ENCODE measurements at places on chromosomes 7 and 10.

GRCh38 chr10:72316748-72317435, 37.8 kb downstream of the DNAJB12 start:
- no peak for DNase-seq

GRCh38 chr10:46548498-46549090, 7.9 kb downstream of the GPRIN2 start:
- no peak for DNase-seq

DNA sequence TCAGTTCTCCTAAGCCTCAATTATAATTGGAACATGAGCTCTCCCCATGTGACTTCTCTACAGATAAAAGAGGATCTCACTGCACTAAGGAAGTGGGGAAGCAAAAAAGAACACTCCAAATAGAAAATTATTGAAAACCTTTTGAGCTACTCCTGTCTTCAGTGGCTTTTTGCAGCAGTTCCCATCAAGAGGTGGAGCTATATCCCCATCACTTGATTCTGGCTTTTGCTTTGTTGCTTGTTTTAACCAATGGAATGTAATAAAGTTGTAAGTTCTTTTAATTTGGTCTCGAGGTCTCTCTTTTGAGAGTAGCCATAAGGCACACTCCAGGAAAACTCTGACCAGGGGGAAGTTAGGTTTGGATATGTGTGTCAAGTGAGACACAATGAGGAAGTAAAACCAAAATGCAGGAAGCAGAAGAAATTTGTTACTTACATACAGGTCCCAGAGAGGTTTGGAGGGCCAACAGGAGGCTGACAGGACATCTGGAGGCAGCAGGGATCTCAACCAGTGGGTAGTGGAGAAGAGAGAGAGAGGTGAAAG, 569.4 kb downstream of the HTR7 start:
- no peak for DNase-seq

DNA sequence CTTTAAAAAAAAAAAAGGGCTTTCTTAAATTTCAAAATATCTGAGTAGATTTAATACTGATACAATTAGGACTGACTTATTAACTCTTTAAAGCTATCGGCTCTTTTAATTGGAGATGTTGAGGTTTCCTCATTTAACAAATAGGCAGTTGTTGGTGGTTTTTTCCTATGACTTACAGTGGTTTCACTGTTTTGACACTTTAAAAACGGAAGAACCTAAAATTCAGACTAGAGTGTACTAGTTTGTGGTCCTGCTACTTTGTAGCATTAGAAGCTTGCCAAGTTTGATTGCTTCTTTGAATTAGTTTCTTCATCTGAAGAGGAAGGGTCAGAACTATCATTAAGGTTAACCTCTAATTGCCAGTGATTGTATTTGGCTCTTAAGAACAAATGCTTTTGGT, 27.7 kb downstream of the CUL1 start:
- no peak for DNase-seq

- no peak for DNase-seq
Measured at GRCh38 chr10:84530724-84531325, 202.4 kb downstream of the CCSER2 start.

- DNase-seq: no peak
Measured at GRCh38 chr7:28986028-28986764, 28.1 kb upstream of the TRIL start.

GRCh38 chr7:54543051-54543488, 895 bp downstream of the VSTM2A start:
- DNase-seq: no peak

GRCh38 chr10:122182308-122182707, 88.8 kb upstream of the BTBD16 start:
- no peak for DNase-seq

GRCh38 chr7:137879357-137880158, 32.8 kb upstream of the DGKI start:
- DNase-seq: no peak

GRCh38 chr7:106823631-106824030, 41.5 kb upstream of the PIK3CG start:
- no peak for DNase-seq

DNA sequence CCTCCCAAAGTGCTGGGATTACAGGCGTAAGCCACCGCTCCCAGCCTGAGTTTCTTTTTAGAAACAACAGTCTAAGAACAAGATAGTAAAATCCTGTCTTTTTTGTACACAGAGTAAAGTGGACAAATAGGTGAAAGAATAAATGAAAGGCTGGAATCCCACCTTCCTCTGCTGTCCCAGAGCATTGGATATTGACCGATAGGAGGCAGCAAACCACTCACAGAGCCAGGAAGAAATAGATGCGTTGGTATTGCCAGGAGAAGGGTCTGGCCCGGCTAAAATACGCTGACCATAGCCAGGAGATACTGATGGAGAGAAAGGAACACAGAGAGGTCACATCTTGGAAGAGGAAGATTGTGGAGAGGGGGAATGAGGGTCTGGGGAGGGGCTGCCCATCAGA, 11.4 kb upstream of the ZNF12 start:
- no peak for DNase-seq

DNA sequence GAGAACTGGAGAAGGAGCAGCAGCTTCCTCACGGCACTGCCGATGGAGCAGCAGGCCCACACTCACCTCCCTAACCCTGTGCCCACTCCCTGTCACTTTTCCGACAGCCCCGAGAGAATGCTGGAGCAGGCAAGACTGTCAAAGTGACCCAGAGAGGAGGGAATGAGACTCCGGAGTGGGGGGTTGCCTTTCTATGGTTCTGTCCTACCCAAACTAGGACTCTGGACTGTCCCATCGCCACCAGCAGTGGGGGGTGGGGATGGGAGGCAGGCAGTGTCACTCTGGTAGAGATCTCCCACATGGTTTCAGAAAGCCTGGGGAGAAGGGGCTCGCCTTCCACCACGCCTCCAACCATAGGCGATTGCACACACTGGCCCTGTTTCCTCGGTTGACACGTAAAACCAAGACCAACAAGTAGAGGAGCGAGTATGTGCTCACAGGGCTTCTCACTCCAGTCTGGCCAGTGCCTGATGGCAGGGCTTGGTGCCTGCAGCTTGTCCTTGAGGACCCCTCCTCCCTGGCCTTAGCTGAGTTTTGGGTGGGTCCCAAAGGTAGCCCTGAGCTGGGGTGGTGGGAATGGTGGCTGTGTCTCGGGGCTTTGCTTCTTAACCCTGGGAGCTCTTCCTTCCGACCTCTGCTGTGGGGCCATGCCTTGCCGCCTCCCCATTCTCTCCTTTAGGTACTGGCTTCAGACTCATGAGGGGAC, 148.5 kb downstream of the PTPN20 start:
- DNase-seq: no peak

DNA sequence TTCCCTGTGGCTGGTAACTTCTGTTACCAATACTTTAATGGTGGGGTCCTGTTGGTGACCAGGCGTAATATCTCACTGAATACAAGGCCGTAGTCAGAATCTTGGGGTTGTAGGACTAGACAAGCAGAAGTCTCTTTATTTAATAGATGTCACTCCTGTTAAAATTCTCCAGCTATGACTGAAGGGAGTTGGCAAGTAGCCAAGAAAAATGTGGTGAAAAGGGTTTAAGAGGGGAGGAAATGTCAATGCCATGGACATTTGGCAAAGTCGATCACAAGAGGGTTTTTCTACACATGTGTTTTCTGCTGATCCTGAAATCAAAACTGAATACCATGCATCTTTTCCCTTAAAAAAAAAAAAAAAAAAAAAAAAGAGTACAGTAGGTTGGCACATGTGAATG, 533.5 kb downstream of the AUTS2 start:
- no peak for DNase-seq

DNA sequence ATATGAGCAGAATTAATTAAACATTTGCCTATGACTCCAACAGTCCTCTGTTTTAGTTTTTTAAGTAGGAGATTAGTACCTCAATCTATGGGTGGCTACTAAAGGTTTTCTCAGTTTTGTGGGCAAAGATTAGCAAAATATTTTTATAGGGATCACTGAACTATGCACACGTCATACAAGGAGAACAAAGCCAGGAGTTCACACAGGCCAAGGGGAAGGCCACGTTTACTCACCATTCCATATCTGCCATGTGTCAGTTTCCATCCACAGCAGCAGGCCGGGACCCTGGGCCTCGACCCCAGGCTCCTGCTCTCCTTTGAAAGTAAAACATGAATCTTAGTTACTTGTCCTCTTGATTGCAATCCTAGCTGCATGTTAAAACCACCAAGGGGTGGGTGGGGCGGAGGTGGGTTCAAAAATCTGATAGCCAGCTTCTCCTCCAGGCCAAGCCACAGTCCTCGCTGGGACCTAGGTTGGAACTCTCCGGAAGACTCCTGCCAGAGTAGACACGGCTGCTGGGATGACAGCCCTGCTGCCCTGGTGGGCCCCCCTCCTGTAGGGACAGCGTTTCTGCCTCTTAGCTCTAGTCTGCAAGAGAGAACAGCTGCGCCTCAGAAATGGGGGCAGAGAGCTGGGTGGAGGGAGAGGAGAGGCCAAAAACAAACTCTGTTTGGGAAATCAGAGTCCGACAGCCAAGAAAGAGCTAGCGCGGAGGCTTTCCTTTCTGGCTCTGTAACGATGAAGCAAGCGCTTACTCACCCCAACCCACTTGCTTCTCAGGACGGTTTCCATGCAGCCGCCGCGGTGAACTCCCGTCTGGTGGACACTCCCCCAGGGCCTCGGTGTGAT, 35.6 kb downstream of the PITRM1 start:
- no peak for DNase-seq

GRCh38 chr7:150851492-150852370, 586 bp upstream of the AOC1 start:
- no peak for DNase-seq

DNA sequence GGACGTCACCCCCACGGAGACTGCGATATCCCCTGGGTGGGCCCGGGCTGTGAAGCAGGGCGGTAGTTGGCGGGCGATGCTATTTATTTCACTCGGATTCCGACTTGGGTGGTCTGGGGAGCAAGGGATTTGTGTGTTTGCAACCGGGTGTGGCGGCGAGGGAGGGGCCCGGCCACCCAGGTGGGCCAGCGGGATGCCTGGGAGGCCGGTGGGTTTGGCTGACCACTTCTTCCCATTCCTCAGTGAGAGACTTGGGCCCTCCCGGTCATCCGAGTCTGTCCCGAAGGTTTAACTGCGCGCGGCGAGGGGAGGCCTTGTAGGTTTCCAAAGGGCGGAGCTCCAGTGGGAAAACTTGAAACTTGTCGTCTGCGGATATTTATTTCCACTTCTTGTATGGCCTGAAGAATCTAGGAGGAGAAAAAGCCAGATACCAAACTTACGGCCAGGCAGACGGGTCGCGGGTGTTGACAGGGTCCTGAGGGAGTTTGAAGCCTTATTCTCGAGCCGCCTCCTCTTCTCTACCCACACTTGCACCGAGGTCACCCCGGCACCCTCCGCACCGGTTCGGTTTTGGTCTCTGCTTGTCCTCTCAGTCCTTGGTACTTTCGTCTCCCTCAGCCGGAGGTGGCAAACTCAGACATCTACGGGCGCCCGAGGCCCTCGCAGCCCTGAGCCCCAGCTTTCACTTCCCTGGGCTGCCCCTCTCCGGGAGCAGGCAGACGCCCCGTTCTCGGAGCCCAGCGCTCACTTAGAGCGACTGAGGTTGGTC, 17.9 kb downstream of the ZNF316 start:
- no peak for DNase-seq

DNA sequence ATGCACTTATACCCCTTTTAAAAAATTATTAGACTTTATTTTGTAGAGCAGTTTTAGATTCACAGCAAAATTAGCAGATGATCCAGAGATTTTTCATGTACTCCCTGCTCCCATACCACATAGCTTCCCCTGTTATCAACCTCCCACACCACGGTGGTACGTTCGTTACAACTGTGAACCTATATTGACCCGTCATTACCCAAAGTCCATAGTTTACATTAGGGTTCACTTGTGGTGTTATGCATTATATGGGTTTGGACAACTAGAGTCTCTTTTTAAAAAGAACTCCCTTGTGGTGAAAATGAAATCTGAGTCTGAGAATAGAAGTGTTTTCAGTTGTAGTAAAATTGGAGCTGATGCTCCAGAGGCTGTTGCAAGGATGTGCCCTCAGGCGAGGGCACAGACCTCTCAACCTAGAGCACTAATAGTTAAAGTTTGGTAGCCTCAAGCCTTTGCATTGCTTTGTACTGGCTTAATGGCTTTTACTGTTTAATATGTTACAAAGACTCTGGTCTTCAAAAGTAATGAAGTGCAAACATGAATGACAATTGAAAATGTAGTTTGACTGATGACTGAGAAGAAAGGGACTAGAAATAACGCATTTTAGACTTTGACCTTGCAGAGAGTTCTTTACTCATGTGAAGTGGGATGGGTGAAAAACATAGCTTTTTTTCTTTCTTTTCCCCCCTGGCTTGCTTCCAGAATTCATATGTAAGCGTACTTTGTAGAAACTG, 30.6 kb upstream of the CSTF2T start:
- DNase-seq: no peak

DNA sequence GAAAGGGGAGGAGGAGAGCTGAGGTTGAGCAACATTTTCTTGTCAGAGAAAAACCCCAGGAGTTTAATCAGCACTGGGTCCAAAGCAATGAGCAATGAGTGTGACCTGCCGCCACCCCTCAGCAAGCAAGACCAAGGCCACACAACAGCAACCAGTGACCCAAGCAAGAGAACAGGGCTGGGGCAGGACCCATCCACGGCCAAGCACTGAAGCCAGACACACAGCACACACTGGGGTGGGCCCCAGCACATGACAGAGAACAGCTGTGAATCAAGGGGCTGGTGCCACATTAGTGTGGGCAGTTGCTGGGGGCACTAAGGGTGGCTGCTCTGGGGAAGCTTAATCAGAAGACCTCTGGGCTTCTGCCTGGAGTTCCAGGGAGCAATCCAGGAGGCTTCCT, 16.2 kb downstream of the TMEM72 start:
- DNase-seq: no peak

DNA sequence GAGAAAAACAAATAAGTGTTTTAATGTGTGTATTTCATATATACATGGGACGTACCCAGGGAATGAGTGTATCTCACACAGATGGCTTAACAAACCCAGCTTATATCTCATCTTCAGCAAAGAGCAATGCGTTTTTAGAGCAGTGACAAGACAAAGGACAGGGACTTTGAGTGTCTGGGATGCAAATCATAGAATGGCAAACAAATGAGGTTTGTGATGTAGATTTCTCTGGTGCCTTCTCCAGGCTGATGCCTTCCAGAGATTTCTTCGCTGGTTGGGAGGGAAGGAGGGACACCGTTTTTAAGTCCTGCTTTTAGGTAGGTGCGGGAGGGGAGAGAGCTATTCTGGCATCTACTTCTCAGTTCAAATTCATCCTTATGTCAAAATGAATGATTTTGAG, 16.6 kb downstream of the LANCL2 start:
- DNase-seq: no peak

DNA sequence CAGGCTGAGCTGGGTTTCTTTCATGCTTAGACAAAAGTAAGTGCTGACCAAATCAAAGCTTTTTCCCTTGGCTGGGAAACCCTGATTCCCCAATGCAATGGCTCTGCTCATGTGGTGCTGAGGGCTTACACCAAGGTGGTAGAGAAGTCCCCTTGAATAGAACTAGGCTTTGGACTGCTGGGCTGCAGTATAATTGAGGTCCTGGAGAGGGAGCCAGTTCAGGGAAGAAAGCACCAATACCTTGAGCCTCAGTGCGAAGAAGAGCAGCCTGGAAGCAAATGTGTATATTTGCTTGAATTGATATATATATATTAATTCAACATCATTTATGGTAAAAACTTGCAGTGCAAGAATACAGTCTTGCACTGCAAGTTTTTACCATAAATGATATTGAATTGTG, 391.1 kb downstream of the RPS24 start:
- DNase-seq: no peak

Measured in activated CD8-positive, alpha-beta memory T cell treated with anti-CD3 and anti-CD28 coated beads for 1 hour (primary cell).